ENCODE measurements at places on chromosomes 2 and 18. TPM values are rescaled to one million over a fixed set of nuclear protein-coding genes. Genes with fewer than 3 reads are reported as not detected.

- no peaks in the 10 kb centered on the region for H3K36me3 ChIP-seq
- no peaks in the 10 kb centered on the region for H3K27me3 ChIP-seq
- DNase-seq = no peak
- no peak overlapping the region for H3K4me3 ChIP-seq
These were observed 104.7 kb downstream of the VSNL1 start for GRCh38 chr2:17644997-17645720.

Gene TAF1B
- 21.6 TPM for total RNA-seq

Gene HOXD12
- total RNA-seq = not detected

Gene VIL1
- under 0.01 TPM for total RNA-seq

- no peak overlapping the region for H3K27ac ChIP-seq
- no peak for DNase-seq
- H3K27me3 ChIP-seq = no peaks in the 10 kb centered on the region
- H3K4me3 ChIP-seq = no peak overlapping the region
- H3K4me1 ChIP-seq = no peaks in the 10 kb centered on the region
- no peaks in the 10 kb centered on the region for H3K36me3 ChIP-seq
These were observed 62.4 kb downstream of the NCAPH start for GRCh38 chr2:96397756-96398530.

- H3K36me3 ChIP-seq = no peaks in the 10 kb centered on the region
- no peak overlapping the region for H3K4me3 ChIP-seq
- DNase-seq = no peak
- H3K27ac ChIP-seq = no peak overlapping the region
- H3K27me3 ChIP-seq = no peaks in the 10 kb centered on the region
These were observed 175.5 kb downstream of the SETBP1 start for GRCh38 chr18:44856157-44856556.

Gene PRSS56
- not detected for total RNA-seq

DNA sequence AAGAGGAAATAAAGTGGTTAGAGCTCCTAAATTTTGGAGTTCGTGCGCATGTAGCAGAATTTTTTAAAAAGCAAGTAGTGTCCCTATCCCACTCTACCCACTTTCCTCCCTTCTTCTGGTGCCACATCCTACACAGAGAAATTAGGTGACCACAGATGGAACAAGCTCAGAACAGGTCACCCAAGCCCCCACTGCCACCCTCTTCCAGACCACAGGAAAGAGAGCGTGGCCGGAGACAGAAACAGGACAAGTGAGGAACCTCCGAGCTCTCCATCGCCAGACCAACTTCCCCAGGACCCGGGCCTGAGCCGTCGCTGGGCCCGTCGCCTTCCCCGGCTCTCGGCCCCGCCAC lies 433 bp downstream of the NPC1 start:
- H3K36me3 ChIP-seq = no peaks in the 10 kb centered on the region
- no peak for DNase-seq
- peaks cover 11% of the 10 kb centered on the region for H3K4me1 ChIP-seq
- no peaks in the 10 kb centered on the region for H3K27me3 ChIP-seq
- peak overlapping the region; percentile 98 for H3K27ac ChIP-seq

GRCh38 chr2:188975497-188976102 lies 1.4 kb downstream of the COL3A1 start:
- H3K36me3 ChIP-seq = no peaks in the 10 kb centered on the region
- H3K27ac ChIP-seq = peak overlapping the region; percentile 75
- no peaks in the 10 kb centered on the region for H3K27me3 ChIP-seq
- H3K4me1 ChIP-seq = no peaks in the 10 kb centered on the region

DNA sequence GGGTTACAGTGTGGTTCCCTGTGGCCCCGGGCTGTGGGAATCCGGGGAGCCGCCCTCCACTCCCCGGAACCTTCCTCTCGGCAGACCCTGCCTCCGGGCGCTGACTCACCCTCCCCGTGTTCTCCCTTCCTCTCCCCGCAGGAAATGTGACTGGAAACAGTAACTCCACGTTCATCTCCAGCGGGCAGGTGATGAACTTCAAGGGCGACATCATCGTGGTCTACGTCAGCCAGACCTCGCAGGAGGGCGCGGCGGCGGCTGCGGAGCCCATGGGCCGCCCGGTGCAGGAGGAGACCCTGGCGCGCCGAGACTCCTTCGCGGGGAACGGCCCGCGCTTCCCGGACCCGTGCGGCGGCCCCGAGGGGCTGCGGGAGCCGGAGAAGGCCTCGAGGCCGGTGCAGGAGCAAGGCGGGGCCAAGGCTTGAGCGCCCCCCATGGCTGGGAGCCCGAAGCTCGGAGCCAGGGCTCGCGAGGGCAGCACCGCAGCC lies 59.5 kb downstream of the TNFRSF11A start:
- H3K4me1 ChIP-seq = no peaks in the 10 kb centered on the region
- no peaks in the 10 kb centered on the region for H3K36me3 ChIP-seq
- H3K27ac ChIP-seq = no peak overlapping the region
- peak overlapping the region; percentile 40 for H3K4me3 ChIP-seq
- no peaks in the 10 kb centered on the region for H3K27me3 ChIP-seq

Gene CAVIN2
- 31.3 TPM for total RNA-seq

GRCh38 chr2:42880738-42881690 lies 88.6 kb upstream of the HAAO start:
- H3K36me3 ChIP-seq = no peaks in the 10 kb centered on the region
- H3K27ac ChIP-seq = peak overlapping the region; percentile 71
- no peak for DNase-seq
- H3K4me3 ChIP-seq = no peak overlapping the region
- H3K4me1 ChIP-seq = peaks cover 5% of the 10 kb centered on the region
- no peaks in the 10 kb centered on the region for H3K27me3 ChIP-seq
